Activated CD4-positive, alpha-beta memory T cell treated with anti-CD3 and anti-CD28 coated beads, Interleukin-2, amount 10 ng/mL, durations not matched to agents 7 days and 5 days (primary cell): ENCODE measurements at places on chromosomes 5 and 9. TPM values are rescaled to one million over a fixed set of nuclear protein-coding genes. Genes with fewer than 3 reads are reported as not detected.

Gene GABRA1
- not detected for total RNA-seq

Gene PCDHGC3
- total RNA-seq = not detected

Gene DNM1
- 0.30 TPM for total RNA-seq

Gene RORB
- total RNA-seq = 0.18 TPM

Gene DRD1
- total RNA-seq = not detected

Gene MRPL50
- total RNA-seq = 9.2 TPM

Gene SWI5
- total RNA-seq = 11.0 TPM

Gene SPATA31D4
- total RNA-seq = not detected

Gene PCAT7
- total RNA-seq = not detected

Gene SELENOP
- 0.13 TPM for total RNA-seq

Gene CDH12
- not detected for total RNA-seq

Gene KIF4B
- total RNA-seq = not detected

Gene SH3PXD2B
- 0.25 TPM for total RNA-seq

- H3K27me3 ChIP-seq = no peaks in the 10 kb centered on the region
- H3K4me3 ChIP-seq = no peak overlapping the region
- H3K36me3 ChIP-seq = peaks cover 5% of the 10 kb centered on the region
Observed at GRCh38 chr9:4937446-4937845, 47.6 kb upstream of the JAK2 start.

GRCh38 chr5:58360794-58361193 is 99.1 kb downstream of the PLK2 start:
- no peaks in the 10 kb centered on the region for H3K27me3 ChIP-seq
- H3K4me3 ChIP-seq = no peak overlapping the region
- no peak overlapping the region for H3K27ac ChIP-seq
- no peaks in the 10 kb centered on the region for H3K36me3 ChIP-seq

DNA sequence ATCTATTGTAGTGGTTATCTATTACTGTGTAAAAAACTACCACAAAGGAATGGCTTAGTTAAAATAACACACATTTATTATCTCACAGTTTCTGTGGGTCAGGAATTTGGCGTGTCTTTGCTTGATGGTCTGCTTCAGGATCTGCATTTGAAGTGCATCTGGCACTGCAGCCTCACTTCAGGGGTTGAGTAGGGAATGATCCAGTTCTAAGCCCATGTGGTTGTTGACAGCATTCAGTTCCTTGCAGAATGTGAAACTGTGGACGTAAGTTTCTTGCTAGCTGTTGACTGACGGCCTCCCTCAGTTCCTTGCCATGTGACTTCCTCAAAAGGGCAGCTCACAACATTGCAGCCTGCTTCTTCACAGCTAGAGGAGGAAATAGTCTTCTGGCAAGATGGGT is 2.1 kb upstream of the OGN start:
- H3K4me3 ChIP-seq = peak overlapping the region; percentile 25
- H3K27ac ChIP-seq = peak overlapping the region; percentile 54
- no peaks in the 10 kb centered on the region for H3K27me3 ChIP-seq
- DNase-seq = peak; percentile 51
- peaks cover 24% of the 10 kb centered on the region for H3K4me1 ChIP-seq

GRCh38 chr5:143302341-143303045 is 101.0 kb downstream of the NR3C1 start:
- H3K4me1 ChIP-seq = no peaks in the 10 kb centered on the region
- H3K27me3 ChIP-seq = no peaks in the 10 kb centered on the region
- DNase-seq = no peak
- no peak overlapping the region for H3K27ac ChIP-seq

DNA sequence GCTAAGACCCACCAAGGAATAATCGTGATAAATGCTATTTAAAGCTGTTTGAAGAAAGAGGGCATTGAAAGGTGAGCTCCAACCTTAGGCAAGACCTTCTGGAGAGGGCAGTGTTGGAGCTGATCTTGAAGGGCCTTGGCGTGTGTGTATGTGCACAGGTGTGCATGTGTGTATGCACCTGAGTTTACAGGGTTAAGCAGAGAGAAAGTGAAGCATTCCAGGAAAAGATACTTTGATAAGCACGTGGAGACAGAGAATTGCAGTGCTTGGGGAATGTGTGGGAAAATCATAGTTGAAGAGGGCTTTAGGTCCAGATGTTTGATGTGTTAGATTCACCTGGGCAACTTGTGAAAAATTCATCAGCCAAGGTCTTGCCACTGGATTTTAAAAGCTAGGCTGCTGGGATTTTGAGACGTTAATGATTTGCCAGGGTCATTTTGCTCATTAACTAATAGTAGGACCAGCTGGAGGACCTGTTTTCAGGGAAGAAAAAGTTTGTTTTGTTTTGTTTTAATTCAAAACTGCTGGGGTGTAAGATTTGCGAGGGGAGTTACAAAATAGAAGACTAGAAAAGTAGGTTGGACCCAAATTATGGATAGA is 78.3 kb upstream of the ANKRD55 start:
- no peak overlapping the region for H3K27ac ChIP-seq
- H3K4me3 ChIP-seq = no peak overlapping the region
- H3K27me3 ChIP-seq = peaks cover 3% of the 10 kb centered on the region
- DNase-seq = no peak
- H3K4me1 ChIP-seq = peaks cover 7% of the 10 kb centered on the region

DNA sequence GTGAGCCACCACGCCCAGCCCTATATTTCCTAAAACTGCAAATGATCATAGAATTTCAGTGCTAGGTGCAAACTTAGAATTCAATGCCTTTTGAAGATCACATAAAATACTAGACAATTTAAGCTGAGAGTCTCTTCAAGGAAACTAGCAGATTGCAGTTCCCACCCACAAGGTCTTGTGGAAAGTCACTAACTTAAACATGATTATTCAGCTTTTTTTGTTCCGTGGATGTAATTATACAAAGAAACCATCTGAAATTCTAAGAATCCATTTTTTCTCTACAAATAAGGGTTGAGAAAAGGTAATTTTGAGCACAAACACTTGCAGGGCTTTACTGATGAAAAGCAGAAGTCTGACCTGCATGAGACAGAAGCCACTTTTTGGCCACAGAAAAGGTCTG is 4.5 kb upstream of the LHFPL2 start:
- no peak for DNase-seq
- H3K4me3 ChIP-seq = no peak overlapping the region
- no peak overlapping the region for H3K27ac ChIP-seq
- H3K27me3 ChIP-seq = peaks cover 42% of the 10 kb centered on the region
- H3K4me1 ChIP-seq = peaks cover 5% of the 10 kb centered on the region
- peaks cover 3% of the 10 kb centered on the region for H3K36me3 ChIP-seq

- no peak overlapping the region for H3K27ac ChIP-seq
- H3K4me1 ChIP-seq = no peaks in the 10 kb centered on the region
- H3K27me3 ChIP-seq = peaks cover 2% of the 10 kb centered on the region
- H3K4me3 ChIP-seq = no peak overlapping the region
- DNase-seq = no peak
Observed at GRCh38 chr5:35313291-35313690, 83.0 kb upstream of the PRLR start.

GRCh38 chr9:93361995-93362394 is 89.5 kb upstream of the FAM120A start:
- no peak overlapping the region for H3K4me3 ChIP-seq
- no peak for DNase-seq
- peaks cover 7% of the 10 kb centered on the region for H3K27me3 ChIP-seq
- no peak overlapping the region for H3K27ac ChIP-seq
- peaks cover 11% of the 10 kb centered on the region for H3K4me1 ChIP-seq
- no peaks in the 10 kb centered on the region for H3K36me3 ChIP-seq

DNA sequence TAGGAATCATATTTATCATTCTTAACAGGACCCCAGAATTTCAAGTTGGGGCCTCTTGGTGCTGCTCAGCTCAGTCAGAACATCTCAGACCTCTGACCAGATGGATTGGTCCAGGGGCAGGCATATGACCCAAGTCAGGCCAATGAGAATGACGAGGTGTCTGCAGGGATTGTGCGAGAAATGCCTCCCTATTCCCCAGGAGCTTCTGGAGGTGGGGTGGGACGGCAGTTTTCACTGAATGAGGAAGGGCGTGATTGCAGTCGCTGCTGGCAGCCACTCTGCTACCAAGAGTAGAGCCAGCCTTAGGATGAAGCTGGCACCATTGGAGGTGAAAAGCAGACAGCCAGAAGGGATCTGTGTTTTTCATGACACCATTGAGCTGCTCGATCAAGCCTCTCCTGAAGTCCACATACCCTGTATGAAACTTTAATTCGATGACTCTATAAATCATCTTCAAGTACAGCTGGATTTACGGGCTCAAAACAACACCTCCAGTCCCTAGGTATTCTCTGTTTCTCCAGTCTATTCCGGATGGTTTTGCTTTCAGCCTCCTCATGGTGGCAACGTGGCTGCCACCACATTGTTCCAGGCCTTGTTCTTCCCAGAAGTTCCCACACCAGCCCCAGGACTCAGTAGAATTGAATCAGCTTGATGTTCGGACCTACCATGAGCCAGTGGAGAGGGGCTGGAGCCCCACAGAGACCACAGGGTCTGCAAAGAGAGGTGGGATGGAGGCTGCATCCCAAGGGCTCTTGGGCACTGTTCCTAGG is 70.2 kb upstream of the ADAMTS2 start:
- no peak for DNase-seq
- H3K4me1 ChIP-seq = no peaks in the 10 kb centered on the region
- H3K27me3 ChIP-seq = no peaks in the 10 kb centered on the region
- H3K27ac ChIP-seq = no peak overlapping the region
- no peaks in the 10 kb centered on the region for H3K36me3 ChIP-seq

GRCh38 chr9:101387871-101388506 is 3.2 kb upstream of the BAAT start:
- peaks cover 8% of the 10 kb centered on the region for H3K4me1 ChIP-seq
- H3K27me3 ChIP-seq = peaks cover 2% of the 10 kb centered on the region
- H3K4me3 ChIP-seq = no peak overlapping the region
- no peak for DNase-seq
- peaks cover 51% of the 10 kb centered on the region for H3K36me3 ChIP-seq

DNA sequence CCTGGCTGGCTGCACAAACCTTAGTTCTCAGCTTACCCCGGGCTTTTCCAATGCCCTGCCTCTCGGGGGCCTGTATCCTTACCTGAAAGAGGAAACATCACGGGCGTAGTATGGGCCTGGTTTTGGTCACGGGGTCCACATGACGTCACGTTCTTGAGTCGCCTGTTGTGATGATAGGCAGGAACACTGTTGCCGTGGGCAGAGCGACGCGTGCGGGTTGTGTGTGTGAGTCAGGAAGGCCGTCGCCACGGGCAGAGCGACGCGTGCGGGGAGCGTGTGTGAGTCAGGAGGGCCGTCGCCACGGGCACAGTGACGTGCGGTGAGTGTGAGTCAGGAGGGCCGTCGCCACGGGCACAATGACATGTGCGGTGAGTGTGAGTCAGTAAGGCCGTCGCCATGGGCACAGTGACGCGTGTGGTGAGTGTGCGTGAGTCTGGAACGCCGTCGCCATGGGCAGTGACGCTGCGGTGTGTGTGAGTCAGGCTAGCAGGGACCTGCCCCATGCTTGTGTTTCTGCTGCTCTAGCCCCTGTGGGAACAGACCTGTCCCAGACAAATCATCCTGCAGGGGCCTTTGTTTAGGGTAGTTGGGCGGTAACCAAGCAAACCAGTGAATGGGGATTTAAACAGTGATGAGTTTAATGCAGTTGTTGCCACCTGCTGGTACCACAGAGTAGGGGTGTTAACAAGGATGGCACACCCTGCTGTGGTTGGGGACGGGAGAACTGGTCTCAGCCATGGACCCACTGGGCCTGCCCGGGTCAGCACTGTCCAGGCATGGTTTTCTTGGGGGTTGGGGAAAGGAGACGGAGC is 19.8 kb downstream of the TRIP13 start:
- H3K36me3 ChIP-seq = peaks cover 38% of the 10 kb centered on the region
- H3K27ac ChIP-seq = peak overlapping the region; percentile 71
- H3K4me3 ChIP-seq = no peak overlapping the region
- DNase-seq = peak; percentile 79
- H3K4me1 ChIP-seq = peaks cover 12% of the 10 kb centered on the region

- DNase-seq = no peak
- H3K4me3 ChIP-seq = peak overlapping the region; percentile 92
- H3K4me1 ChIP-seq = peaks cover 27% of the 10 kb centered on the region
- peaks cover 10% of the 10 kb centered on the region for H3K36me3 ChIP-seq
- H3K27me3 ChIP-seq = no peaks in the 10 kb centered on the region
- H3K27ac ChIP-seq = peak overlapping the region; percentile 56
Observed at GRCh38 chr9:129036923-129037766, 719 bp downstream of the MIGA2 start.

DNA sequence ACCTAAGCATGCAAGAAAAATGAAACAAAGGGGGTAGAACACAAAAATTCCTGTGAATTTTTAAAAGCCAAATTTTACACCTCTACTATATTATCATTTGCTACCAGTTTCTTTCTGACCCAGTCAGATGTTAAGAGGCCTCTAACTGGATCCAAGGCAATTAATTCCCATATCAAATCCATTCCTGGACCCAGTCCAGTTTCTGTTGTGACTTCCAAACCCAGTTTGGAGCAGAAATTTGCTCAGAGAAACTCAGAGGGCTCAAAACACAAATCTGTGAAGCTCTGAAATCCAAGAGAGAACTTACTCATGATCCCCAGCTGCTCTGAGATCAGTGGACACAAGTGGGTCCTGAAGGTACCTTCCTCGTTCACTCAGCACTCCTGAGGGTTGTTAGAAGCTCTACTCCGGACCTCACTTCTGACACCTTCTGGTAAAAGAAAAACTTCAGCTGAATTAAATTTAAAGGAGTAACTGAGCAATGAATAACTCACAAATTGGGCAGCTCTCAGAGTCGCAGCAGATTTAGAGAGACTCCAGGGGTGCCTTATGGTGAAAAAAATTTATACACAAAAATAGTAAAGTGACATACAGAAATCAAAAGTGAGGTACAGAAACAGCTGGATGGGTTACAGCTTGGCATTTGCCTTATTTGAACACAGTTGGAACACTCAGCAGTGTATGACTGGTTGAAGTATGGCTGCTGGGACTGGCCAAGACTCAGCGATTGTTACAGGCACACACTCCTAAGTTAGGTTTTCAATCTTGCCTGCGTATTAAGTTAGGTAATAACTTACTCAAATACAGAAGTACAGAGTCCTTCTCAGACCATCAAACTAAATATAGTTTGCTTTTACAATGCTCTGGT is 32.4 kb downstream of the INSL4 start:
- H3K4me3 ChIP-seq = no peak overlapping the region
- H3K27me3 ChIP-seq = no peaks in the 10 kb centered on the region
- DNase-seq = no peak
- peaks cover 4% of the 10 kb centered on the region for H3K4me1 ChIP-seq
- H3K27ac ChIP-seq = no peak overlapping the region

- H3K27me3 ChIP-seq = no peaks in the 10 kb centered on the region
- peaks cover 28% of the 10 kb centered on the region for H3K36me3 ChIP-seq
- no peak for DNase-seq
- H3K27ac ChIP-seq = no peak overlapping the region
Observed at GRCh38 chr5:111299067-111299481, 74.9 kb downstream of the CAMK4 start.

GRCh38 chr5:67206929-67207328 is 10.3 kb upstream of the CD180 start:
- no peaks in the 10 kb centered on the region for H3K27me3 ChIP-seq
- peaks cover 17% of the 10 kb centered on the region for H3K36me3 ChIP-seq
- DNase-seq = peak; percentile 95
- H3K4me3 ChIP-seq = peak overlapping the region; percentile 16
- H3K27ac ChIP-seq = peak overlapping the region; percentile 90

- H3K36me3 ChIP-seq = no peaks in the 10 kb centered on the region
- no peak overlapping the region for H3K4me3 ChIP-seq
- H3K27me3 ChIP-seq = peaks cover 20% of the 10 kb centered on the region
- H3K4me1 ChIP-seq = peaks cover 46% of the 10 kb centered on the region
Observed at GRCh38 chr9:22039258-22039657, 30.2 kb upstream of the CDKN2B start.
